ENCODE measurements at places on chromosomes 1 and 21. TPM values are rescaled to one million over a fixed set of nuclear protein-coding genes. Genes with fewer than 3 reads are reported as not detected.

Gene NBPF6
- total RNA-seq, result not detected

Gene ATAD3C
- 2.1 TPM for total RNA-seq

Gene PERM1
- not detected for total RNA-seq

Gene SLC9C2
- not detected for total RNA-seq

Gene FCER1G
- 1.1 TPM for total RNA-seq

Gene BARHL2
- total RNA-seq, result not detected

Gene TFF1
- not detected for total RNA-seq

Gene RPTN
- not detected for total RNA-seq

Gene PLA2G4A
- 0.22 TPM for total RNA-seq

Measured in activated T-helper 17 cell treated with anti-CD3 and anti-CD28 coated beads, Interleukin-2, amount 50 U/mL, for 72 hours (primary cell).